ELR (cell line): ENCODE measurements at places on chromosomes 4 and X.
A peak's percentile ranks its signal among the peaks of the same experiment; 100 is the strongest.

GRCh38 chr4:1339489-1339888, 7.5 kb upstream of the UVSSA start:
- DNase-seq: no peak

GRCh38 chr4:304969-305680, at the start of gene ZNF732:
TSS of gene ZNF732 (minus strand) at chr4:305474. CDS start at chr4:305310, 164 bp downstream.
- DNase-seq: no peak

- DNase-seq: no peak
These were observed 82.6 kb downstream of the HADH start for GRCh38 chr4:108072300-108072699.

DNA sequence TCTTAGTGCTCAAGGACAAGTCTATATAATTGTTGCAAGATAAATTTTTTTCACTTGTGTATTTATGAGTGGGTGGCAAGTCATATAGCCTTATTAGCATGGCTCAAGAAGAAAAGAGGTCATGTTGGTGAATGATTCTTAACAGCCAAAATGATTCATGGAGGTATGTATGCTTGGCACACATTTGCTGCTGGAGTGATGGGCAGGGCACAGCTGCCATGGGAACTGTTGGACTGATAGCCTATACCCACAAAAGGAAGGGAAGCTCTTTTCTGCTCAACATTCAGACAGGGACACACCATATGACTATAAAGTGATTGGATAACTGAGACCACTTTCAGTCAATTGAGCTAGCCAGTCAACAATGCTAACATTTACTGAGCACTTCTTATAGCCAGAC, 46.8 kb upstream of the PITX2 start:
- DNase-seq: no peak

- peak; percentile 48 for DNase-seq
These were observed 29.8 kb downstream of the SGMS2 start for GRCh38 chr4:107854356-107855022.

DNA sequence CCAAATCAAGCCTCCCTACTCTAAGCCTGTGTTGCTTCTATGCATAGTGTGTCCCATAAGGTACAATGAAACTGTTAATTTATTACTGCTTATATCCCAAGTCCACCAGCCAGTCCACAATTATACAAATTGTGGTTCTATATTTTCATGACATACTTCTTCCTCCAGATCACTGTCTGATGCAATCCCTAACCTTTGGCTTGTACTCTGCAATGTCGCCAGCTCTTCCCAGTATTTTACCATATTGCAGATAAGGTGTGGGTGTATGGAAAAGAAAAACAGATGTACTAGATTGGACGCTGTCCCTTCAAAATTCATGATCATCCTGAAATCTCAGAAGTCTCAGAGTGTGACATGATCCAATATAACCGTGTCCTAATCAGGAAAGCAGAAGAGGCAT, 286.2 kb downstream of the GASK1B start:
- DNase-seq: no peak

GRCh38 chrX:124917011-124917410, 402.7 kb upstream of the TEX13C start:
- DNase-seq: no peak

GRCh38 chrX:148426467-148426866, 74.0 kb upstream of the AFF2 start:
- no peak for DNase-seq

DNA sequence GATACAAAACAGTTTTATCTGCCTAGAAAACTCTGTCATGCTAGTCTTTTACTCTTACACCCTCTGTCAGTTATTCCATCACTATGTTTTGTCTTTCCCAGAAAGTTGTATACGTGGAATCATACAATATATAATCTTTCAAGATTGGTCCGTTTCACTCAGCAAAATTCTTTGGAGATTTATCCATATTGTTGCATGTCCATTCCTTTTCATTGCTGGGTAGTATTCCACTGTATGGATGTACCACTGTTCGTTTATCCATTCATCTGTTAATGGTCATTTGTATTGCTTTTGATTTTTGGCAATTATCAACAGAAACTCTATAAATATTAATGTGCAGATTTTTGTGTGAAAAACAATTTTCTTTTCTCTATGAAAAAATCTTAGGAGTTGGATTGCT, 63.1 kb downstream of the GLUD2 start:
- no peak for DNase-seq

- DNase-seq: peak; percentile 17
These were observed at the start of gene RAB33B for GRCh38 chr4:139454111-139455045. TSS of gene RAB33B (plus strand) at chr4:139454121. CDS start at chr4:139454196, 75 bp downstream.

DNA sequence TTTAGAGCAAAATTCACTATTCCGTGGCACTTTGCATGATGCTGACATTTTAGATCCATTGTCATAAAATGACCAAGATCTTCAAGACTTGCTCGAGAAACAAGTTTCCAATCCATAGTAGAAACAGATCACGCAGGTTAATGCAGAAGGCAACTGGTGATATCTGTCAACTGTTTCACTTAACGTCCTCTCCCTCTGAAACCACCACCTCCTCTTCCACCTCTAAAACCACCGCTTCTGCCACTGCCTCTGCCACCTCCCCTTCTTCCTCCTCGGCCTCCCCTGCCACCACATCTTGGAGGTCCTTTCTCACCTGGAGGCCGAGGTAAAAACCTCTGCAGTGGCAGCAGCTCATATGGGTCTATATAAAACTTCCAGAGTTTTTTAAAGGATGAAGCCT, 84.6 kb upstream of the IRF2 start:
- no peak for DNase-seq

- DNase-seq: no peak
These were observed 2.3 kb upstream of the SOWAHD start for GRCh38 chrX:119755981-119756533.

DNA sequence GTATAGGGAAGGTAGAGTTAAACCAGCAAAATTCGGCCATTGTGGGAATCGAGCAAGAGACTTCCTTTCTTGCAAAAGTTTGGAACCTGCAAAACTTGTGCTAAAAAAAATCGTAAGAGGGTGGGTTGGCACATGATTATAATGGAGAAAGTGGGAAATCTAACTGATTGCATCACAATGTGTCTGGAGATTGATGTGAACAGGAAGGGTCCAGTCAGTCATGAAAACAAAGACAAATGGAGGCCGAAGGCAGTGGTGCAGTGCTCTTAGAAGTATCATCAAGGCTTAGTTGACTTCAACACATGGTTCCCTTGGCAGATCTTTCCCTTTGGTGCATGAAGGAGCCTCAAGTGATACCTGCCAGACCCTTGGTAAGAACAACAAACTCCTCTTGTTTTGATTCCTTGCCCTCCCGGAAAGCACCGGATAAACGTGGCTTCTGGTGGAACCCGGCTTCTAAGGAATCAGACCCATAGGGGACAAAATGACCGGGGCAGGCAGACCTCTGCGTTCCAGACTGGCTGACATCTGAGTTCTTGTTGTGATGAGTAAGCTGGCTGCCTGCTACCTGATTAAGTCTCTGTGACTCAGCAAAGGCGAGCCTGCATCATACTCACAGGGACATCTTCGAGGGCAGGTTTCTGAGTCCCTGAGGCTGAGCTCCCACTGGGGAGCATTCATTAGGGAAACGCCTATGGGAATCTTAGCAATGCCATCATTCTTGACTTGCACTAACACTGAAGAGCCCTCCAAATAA, 87.7 kb upstream of the MAP3K15 start:
- peak; percentile 87 for DNase-seq

DNA sequence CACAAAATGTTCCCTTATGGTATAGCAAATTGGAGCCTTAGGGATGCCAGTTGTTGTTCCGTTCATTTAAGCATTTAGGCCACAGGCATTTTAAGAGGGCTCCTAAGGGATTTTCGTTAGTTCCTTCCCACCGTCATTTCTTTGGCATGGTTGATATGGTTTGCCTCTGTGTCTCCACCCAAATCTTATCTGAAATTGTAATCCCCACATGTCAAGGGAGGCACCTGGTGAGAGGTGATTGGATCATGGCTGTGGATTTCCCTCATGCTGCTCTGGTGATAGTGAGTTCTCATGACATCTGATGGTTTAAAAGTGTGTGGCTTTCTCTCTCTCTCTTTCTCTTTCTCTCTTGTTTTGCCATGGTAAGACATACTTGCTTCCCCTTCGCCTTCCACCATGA, 104.1 kb downstream of the ASB9 start:
- DNase-seq: no peak

DNA sequence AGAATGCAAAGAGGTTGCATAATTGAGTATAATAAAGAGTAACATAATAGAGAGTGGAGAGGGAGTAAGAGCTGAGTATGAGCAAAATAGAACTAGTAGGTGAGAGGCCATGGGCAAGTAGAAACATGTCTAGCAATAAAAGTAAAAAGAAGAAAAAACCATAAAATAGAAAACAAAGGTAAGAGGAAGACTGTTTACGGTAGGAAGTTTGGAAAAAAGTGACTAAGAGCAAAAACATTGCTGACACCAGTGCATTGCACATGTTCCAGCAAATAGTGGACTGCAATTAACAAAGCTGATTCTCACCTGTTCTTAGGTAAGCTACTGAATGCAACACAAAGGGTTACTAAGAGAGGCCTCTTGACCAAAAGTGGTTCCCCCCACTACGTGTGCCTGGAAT, 202.9 kb downstream of the TEX13A start:
- no peak for DNase-seq

- DNase-seq: peak; percentile 54
These were observed 168.6 kb downstream of the PTTG2 start for GRCh38 chr4:38128478-38129459.

DNA sequence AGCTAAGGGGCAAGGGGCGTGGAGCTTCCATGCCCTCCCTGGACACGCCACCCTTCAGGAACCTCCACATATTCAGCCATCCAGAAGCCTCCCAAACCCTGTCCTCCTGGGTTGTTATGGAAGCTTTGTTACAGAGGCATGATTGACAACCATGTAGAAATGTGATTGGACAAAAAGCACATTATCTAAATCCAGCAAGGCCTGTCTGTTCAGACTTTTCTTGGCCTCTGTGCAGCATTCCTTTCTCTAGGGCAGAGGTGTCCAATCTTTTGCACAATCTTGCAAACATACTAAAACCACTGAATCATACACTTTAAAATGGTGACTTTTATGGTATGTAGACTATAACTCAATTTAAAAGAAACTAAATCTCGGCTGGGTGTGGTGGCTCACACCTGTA, 12.7 kb downstream of the STEEP1 start:
- no peak for DNase-seq

GRCh38 chr4:144316869-144317268, 176.4 kb upstream of the GYPA start:
- DNase-seq: no peak

GRCh38 chrX:79107891-79108718, 36.4 kb upstream of the GPR174 start:
- DNase-seq: no peak

DNA sequence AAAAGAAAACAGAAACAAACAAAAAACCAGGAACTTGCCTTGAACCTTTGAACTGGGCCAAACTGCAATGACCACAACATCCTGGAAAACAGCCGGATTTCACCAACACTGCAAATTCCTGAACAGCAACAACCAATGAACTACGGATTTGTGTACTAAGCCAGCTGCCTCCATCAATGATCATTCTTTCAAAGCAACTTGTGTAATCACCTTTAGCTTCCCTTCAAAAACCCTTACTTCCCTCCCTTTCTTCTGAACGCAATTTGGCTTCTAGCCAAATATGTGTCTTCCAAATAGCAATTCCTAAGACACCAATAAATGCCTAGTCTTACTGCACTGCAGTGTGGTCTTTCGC, 98.5 kb upstream of the FAM47C start:
- no peak for DNase-seq

DNA sequence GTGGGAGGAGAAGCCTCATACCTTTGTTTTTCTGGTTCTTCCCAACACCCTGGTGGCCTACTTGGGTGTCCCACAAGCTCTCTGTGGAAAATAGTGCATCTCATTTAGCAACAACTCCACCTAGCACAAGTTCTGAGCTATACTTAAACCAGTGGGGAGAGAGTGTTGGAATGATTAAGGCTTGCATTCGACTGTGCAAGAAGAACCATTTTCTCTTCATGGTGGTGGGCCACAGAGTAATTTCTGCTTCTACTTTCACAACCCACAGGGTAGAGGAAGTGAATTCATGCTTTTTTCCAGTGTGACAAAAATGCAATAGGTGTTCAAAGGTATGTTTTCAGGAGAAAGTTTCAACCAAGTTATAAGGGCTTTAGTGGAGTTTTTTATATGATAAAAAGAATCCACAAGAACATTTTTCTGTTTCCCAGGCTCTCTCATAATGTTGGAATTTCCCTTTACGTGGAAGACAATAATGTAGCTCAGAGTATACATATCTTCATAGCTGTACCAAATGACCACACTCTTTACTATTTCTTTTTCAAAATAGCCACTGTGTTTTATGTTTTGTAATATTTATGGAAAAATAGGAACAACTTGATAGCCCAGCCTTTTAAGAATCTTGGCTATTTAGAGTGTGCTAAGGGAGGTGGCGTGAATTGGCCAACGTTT, 80.3 kb upstream of the HHIP start:
- DNase-seq: peak; percentile 33

DNA sequence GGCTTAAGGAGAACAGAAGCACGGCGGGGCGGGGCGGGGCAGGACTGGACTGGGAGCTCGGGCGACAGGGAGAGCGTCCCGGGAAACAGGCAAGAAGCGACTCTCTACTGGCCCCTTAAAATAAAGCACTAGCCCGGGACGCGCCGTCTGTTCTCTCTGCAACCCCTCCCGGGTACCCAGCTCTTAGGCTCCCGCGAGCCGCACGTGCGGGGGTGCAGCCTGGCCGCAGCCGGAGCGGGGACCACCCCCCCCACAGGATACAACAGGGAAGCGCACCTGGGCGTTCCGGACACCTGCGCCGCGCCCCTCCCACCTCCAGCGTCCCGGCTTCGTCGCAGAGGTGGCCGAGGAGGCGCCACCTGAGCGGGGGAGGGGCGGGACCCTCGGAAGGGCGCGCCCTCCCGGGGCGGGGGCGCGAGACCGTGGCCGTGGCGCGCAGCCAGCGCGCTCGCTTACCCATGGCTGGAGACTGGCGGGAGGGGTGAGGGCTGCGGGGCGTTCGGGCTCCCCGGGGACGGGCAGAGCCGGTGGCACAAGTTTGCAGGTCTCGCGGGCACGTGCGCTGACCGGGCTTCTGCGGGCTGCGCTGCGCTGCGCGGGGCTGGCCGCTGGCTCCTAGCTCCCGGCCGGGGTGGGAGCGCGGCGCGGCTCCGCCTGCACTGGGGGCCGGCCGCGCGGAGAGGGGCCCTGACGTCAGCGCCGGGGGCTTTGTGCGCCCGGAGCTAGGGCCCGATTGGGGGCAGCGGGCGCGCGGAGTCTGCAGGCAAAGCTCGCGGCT, 91.5 kb downstream of the GEMIN8 start:
- peak; percentile 1 for DNase-seq

DNA sequence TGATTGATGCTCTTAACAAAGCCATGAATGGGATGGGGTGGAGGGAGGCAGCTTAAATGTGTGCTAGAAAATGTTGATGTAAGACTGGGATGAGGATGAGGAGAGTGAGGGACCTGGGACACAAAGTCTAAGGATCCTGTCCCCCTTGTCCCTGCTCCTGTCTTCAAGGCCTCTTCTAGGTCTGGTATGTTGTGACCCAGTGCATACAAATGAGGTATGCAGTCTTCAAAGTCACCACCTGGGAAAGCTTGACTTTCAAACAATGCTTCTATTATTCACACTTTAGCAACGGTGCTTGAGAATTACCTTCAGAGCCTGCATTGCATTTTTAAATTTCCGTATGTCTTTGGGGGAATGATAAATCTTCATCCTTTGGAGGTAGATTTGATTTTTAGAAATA, 88.4 kb upstream of the SLC34A2 start:
- no peak for DNase-seq

GRCh38 chrX:49812177-49812576, 16.9 kb upstream of the PAGE4 start:
- DNase-seq: no peak
